Right renal cortex interstitium (tissue), 3 donors: ENCODE measurements at places on chromosomes 3 and 15. TPM values are rescaled to one million over a fixed set of nuclear protein-coding genes. Genes with fewer than 3 reads are reported as not detected.

Gene KIAA1143
- 54.7 TPM for polyA plus RNA-seq

- DNase-seq = no peak
Measured at GRCh38 chr3:177177749-177178221, 19.5 kb downstream of the TBL1XR1 start.

Gene MNS1
- polyA plus RNA-seq = 36.7 TPM

GRCh38 chr15:34879107-34879506 is 83.8 kb upstream of the ACTC1 start:
- DNase-seq = no peak

Gene GLDN
- 0.74 TPM for polyA plus RNA-seq

DNA sequence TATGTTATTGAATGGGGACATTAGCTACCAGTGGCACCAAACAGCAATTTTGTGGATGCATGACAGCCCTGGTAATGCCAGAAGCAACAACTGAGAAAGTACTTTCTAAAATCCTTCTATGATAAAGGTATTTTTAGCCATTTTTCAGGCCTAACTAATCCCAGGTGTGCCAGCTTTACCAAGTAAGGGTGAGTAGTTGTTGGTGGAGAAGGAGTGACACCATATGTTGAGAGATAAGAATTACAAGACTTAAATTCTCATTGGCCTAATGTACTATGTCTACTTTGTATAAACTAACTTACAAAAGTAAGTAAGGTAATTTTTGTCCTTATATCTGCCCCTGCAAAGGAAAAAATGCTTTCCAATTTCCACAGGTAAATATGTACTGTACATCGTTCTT is 4.1 kb upstream of the COX17 start:
- DNase-seq = peak; percentile 5

- no peak for DNase-seq
Measured at GRCh38 chr15:100241572-100242482, 99.9 kb downstream of the ADAMTS17 start.

Gene CHRD
- polyA plus RNA-seq = 8.2 TPM

GRCh38 chr3:169297214-169297613 is 366.3 kb downstream of the MECOM start:
- no peak for DNase-seq

- DNase-seq = no peak
Measured at GRCh38 chr3:149554826-149555225, 80.3 kb downstream of the TM4SF4 start.
